ENCODE measurements at places on chromosomes 5 and 9.

- DNase-seq, result no peak
Measured at GRCh38 chr9:82423700-82424099, 435.1 kb downstream of the SPATA31D1 start.

DNA sequence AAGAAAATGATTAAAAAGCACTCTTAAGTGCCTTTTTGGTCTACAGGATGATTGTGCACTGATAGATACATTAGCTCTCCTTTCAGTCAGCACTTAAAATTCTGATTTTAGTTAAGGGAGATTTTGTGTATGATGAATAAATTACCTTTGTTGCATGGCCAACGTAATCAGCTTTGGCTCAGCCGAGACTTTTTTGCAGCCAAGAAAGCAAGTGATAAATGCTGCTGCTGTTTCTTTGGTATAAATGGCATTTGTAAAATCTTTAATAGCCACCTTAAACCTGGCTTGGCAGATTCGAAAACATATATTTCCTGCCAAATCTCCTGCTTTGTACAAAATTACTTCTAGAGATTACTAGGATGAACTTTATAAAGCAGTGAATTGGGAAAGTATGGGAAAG is 147.7 kb downstream of the DCP2 start:
- DNase-seq, result no peak

DNA sequence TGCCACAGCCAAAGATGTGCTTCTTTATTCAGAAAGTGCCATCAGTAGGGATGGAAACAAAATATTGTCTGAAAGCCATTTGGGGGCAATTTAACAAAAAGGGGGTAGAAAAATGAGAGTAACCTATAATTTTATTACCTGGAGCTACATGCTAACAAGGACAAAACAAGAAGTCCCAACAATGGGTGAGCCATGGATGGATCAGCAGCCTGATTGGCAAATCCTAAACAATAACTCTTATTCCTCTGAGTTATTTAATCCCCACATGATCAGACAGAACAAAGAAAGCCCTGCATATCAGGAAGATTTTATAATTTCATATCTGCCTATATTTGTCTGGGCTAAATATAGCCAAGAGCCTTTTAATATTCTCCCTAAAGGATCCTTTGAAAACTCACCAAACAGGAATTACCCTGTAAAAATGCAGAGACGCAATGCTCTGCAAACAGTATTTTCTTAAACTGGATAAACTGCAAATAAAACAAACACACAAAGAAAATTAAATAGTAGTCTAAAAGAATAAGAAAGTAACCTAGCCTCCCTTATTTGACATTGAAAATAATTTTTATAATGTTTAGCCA is 483.4 kb downstream of the ZNF608 start:
- no peak for DNase-seq

GRCh38 chr9:3980771-3981170 is 319.1 kb downstream of the GLIS3 start:
- no peak for DNase-seq

- DNase-seq, result no peak
Measured at GRCh38 chr5:151855701-151856100, 69.0 kb downstream of the GLRA1 start.

DNA sequence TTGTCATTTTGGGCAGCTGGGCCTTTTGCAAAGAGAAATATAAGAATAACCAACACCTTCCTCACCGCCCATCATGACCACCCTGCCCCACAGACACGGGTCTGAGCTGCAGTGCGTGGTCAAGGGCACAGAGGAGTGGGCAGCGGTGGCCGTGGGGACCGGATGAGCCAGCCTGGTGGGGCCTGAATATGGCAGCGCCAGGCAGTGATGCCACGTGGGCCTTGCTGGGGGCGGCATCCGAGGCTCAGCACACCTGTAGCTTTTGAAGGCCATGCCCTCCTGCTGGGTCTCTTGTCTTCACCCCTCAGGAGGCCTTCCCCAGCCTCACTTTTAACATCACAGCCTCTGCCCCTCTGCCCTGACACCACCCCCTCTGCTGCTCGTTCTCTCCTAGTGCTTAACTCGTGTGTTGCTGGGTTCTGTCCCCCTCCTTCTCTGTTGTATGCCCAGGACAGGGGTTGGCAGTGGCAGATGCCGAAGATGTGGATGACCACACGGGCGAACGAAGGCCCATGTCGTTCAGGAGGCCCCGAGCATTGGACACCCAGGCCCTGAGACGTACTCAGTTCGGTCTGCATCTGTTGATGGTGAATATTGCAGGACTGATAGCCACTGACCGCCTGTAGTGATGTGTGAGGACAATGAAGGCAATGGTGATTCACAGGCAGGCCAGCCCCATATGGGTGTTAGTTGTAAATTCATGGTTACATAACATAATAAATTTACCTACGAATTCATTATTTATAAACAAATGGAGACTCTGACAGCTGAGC is 46.0 kb downstream of the AHRR start:
- no peak for DNase-seq

DNA sequence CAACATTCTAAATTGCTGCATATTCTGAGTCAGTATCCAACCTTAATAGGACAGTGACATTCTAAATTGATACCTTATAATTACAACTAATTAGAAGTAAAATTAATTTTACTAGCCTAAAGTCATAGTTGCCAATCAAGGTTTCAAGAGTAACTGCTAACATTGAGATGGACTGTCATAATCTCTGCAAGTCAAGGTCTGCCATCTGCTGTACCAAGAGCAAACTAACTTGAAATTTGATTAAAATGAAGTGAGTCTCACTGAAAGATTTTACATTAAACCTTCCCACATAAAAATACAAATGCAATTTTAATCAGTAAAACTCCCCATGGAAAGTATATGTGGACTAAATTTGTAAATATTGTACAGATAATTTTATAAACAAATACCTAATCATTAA is 235.3 kb downstream of the PRDM9 start:
- no peak for DNase-seq

DNA sequence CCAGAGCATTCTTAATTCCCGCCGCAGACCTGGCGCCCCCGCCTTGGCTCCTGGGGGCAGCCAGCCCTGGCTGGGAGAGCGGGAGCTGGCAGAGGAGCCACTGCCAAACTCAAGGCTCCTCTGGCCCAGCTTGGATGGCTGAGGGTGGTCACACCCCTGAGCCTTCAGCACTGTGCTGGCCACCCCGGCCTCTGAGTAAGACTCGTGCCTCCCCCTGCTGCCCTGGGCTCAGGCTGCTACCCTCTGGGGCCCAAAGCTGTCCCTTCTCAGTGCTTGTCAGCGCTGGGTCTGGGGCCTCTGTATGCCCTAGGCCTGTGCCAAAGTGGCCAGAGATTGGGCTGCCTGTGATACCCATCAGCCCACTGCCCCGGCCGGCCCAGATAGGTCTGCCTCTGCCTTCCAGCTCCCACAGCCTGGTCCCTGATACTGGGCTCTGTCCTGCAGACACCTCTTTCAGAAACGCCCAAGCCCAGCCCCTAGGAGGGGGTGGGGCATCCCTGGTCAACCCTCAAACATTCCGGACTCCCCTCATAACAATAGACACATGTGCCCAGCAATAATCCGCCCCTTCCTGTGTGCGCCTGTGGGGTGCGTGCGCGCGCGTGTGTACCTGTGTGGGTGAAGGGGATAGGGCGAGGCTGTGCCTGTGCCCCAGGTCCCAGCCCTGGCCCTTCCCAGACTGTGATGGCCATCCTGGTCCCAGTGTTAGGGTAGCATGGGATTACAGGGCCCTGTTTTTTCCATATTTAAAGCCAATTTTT is 4.4 kb upstream of the PRR7 start:
- no peak for DNase-seq

DNA sequence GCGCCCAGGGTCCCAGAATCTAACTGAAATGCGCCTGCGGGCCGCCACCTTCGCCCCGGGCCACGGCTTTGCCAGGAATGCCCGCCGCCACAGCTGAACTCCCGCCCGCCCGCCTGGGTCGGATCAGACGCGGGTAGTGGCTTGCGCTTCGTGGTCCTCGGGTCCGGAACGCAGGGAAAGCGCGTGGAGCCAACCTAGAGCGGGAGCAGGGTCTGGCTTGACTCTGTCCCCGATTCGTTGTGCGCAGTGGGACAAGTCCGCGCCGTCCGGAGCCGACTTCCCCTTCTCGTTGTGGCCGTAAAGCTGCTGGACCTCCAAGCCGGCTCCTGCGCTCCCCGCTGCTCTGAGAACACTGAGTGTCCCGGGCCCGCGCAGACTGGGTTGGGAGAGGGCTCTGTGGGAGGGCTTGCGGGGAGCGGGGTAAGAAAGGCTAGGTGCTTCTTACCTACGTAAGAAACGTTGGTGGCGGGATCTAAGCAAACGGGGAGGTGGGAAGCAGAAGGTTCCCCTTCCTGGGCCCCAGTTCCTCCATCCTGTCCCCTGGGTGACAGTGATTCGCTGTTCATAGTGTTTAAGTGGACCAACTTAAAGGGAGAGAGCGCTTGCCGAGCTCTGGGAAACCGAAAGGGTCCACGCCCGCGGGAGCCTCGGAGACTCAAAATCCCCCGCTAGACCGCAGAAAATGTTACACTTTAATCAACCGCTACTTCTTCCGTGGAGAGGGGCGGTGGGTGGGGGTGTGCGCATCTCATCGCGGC is 4.4 kb upstream of the FOXE1 start:
- DNase-seq, result no peak

GRCh38 chr5:36089989-36090388 is 23.3 kb upstream of the UGT3A2 start:
- no peak for DNase-seq

DNA sequence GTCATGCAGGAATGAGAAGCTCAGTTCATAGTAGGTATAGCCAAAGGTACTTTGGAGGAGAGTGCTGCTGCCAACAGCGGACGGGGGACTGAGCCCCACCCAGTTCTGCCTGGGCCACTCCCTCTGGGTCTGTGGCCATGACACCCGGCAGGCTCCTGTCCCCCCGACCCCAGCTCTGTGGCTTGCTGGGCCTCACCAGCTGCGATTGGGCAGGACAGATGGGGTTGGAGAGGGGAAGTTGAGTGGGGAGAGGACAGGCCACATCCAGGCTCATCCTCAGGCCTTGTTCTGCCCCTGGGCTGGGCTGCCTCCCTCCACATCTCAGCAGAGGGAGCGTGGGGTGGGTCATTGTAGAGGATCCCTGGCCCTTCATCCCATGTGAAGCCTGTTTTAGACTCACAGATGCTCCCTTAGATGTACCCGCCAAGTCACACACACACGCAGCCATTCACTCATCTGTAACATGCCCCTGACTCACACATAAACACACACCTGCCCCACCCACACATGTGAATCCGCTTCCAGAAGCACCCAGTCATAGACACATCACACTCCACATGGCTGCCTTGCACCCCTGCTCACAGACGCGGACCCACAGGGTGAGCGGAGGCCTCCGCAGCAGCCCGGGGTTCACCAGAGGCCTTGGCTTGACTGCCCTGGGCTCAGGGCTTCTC is 48.8 kb downstream of the NTNG2 start:
- no peak for DNase-seq

Measured in 8988T (cell line).